ENCODE measurements at places on chromosomes 2 and 18. TPM values are rescaled to one million over a fixed set of nuclear protein-coding genes. Genes with fewer than 3 reads are reported as not detected.

DNA sequence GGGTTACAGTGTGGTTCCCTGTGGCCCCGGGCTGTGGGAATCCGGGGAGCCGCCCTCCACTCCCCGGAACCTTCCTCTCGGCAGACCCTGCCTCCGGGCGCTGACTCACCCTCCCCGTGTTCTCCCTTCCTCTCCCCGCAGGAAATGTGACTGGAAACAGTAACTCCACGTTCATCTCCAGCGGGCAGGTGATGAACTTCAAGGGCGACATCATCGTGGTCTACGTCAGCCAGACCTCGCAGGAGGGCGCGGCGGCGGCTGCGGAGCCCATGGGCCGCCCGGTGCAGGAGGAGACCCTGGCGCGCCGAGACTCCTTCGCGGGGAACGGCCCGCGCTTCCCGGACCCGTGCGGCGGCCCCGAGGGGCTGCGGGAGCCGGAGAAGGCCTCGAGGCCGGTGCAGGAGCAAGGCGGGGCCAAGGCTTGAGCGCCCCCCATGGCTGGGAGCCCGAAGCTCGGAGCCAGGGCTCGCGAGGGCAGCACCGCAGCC, 59.5 kb downstream of the TNFRSF11A start:
- DNase-seq: no peak

GRCh38 chr2:148926981-148927401, 52.0 kb downstream of the KIF5C start:
- DNase-seq: no peak

- no peak for DNase-seq
These were observed 10.9 kb downstream of the WNT10A start for GRCh38 chr2:218891275-218892135.

DNA sequence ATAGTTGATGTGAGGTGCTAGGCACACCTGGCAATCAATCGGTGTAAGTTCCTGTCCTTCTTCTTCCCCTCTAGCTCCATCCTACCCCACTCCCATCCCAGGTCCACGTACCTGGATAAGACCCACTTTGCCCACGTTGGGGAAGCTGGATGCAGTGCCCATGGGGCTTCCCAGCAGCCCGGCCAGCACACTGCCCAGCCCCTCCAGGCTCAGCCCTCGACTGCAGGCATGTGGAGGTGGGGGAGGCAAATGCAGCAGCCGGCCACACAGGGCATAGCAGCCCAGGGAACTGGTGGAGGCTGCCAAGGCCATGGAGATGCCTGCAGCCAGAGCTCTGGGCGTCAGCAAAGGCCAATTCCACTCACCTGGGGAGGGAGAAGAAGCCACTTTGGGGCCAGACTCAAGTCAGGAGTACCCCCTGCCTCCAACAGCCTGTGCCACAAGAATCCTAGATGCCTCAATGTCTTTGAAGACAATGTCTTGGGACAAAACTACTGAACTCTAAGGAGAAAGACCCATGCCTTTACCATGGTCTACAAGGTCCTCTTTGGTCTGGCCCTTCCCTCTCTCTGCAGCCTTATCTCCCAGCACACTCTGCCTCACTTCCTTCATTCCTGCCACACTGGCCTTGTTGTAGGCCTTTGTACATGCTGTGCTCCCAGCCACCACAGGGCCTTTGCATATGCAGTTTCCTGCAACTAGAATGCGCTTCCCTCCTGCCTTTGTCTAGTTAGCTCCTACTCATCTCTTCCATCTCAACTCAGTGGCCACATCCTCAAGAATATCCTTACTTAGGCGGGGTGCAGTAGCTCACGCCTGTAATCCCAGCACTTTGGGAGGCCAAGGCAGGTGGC, 4.5 kb downstream of the SLC23A3 start:
- no peak for DNase-seq

GRCh38 chr2:53576166-53576565, 191.4 kb upstream of the CHAC2 start:
- DNase-seq: no peak

- no peak for DNase-seq
These were observed 469.8 kb upstream of the ZEB2 start for GRCh38 chr2:144989579-144990270.

GRCh38 chr2:197208841-197209240, 101.7 kb downstream of the ANKRD44 start:
- DNase-seq: no peak

GRCh38 chr2:60478660-60479059, 74.8 kb downstream of the BCL11A start:
- no peak for DNase-seq

- DNase-seq: no peak
These were observed 122.6 kb upstream of the SPRED2 start for GRCh38 chr2:65554765-65555591.

- no peak for DNase-seq
These were observed 114.1 kb upstream of the TEX51 start for GRCh38 chr2:126784621-126785020.

DNA sequence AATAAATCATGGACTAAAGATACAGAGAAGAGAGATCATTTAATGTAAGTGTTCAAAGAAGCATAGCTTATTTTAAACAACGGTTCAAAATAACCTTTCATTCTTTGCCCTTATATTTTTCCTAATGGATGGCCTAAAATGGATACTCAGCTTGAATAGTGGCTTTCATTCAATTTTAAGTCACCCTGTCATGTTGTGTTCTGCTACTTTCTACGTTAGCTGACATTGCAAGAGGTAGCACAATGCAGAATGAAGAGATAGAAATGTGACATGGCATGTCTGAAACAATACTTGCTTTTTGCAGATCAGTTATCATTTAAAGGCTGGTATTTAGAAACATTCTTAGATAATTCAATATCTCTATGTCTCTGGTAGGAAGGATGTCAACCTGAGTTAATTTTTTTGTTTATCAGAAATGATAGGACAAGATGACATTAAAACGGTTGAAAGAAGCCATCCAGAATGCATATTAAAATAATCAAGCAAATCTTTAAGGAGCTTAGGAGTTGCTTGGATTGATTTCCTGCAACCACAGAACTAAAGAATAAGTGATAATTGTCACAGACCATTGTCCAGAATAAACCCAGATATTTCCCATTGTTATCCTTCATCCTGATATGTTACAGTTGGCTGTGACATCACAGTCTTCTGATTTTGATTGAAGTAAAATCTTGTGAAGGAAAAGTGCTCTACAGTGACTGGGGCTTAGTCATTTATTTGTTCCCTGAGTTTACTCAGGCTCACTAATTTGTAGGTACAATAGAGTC, 41.7 kb upstream of the CAVIN2 start:
- DNase-seq: no peak

PTCD3 gene
- 63.1 TPM for total RNA-seq

DCDC2C gene
- not detected for total RNA-seq

RFX8 gene
- 1.7 TPM for total RNA-seq

RAX gene
- not detected for total RNA-seq

CCDC74A gene
- 4.7 TPM for total RNA-seq

All from fibroblast of villous mesenchyme (primary cell).